ENCODE measurements at places on chromosomes 7 and 10. TPM values are rescaled to one million over a fixed set of nuclear protein-coding genes. Genes with fewer than 3 reads are reported as not detected.

- DNase-seq = no peak
Observed at GRCh38 chr7:70849580-70850235, 282.2 kb upstream of the GALNT17 start.

DNA sequence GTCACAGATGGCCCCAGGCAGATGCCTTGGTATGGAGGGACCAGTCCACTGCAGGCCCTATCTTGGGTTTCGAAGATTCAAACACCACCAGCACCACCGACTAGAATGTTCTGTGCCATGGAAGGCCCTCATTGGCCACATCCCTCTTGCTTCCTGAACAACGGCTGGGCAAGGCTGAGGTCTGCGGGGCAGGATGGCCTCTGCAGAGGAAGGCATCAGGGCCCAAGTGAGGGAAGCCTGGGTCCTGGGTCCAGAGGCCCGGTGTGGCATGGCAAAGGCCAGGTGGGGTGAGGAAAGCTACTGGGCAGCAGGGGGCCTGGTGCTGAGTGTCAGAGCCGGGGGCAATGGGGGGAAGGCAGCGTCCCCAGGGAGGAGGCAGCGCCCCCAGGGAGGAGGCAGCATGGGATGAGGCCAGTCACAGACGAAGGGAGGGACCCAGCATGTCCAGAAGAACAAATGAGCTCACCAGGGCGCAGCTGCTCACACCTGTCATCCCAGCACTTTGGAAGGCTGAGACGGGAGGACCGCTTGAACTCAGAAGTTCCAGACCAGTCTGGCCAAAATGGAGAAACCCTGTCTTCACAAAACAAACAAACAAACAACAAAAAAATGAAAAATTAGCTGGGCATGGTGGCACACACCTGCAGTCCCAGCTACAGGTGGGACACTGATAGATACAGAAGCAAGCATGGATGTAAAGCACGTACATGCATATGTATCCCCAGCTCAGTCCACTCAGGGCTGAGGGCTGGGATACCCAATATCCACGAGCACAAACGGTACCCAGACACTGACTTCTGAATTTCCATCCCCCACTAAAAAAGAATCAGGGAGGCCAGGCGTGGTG, 64.4 kb downstream of the PROSER2 start:
- no peak for DNase-seq

TFPI2 gene
- 2.8 TPM for total RNA-seq

BLNK gene
- 9.2 TPM for total RNA-seq

GRCh38 chr7:41824284-41824683, 121.4 kb upstream of the INHBA start:
- peak; percentile 69 for DNase-seq

ITIH5 gene
- not detected for total RNA-seq

DNA sequence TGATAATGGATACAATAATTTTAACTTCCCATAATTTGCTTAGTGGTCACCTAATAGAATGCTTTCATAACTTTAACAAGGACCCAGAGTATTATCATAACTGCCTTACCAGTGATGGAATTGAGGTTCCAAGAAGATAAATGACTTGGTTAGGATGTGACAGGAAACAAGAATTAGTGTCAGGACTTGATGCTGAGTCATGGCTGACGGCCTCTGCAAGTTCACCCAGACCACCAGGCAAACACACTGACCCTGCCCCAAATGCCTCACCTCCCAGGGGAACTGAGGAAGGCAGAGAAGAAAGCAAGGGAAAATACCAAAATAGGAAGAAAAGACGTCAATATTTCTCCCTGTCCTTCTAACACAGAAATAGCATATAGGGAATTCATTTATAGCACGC, 636.3 kb downstream of the PARD3 start:
- DNase-seq = no peak

GRCh38 chr7:116562529-116563121, 37.8 kb downstream of the CAV1 start:
- no peak for DNase-seq

GRCh38 chr7:4884164-4884563, 648 bp upstream of the RADIL start:
- no peak for DNase-seq

DNA sequence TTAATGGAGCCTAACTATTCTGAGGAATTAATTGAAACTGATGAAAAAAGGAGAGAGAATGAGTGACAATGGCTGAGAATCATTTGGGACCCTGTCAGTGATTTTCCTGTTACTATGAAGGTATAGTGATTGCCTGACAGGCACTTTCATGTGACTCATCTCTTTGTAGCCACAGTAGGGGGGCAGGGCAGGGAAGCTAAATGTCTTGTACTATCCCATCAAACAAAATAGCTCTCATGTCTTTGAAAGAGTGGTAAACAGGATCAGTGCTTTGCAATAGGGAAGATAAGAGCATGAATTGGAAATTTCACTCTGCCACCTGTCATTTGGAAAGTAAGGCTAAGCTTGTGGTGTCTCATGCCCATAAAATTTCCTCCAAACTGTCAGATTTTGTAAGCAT, 94.5 kb upstream of the GSDME start:
- DNase-seq = peak; percentile 58
